ENCODE measurements at places on chromosomes 5 and 9.

DNA sequence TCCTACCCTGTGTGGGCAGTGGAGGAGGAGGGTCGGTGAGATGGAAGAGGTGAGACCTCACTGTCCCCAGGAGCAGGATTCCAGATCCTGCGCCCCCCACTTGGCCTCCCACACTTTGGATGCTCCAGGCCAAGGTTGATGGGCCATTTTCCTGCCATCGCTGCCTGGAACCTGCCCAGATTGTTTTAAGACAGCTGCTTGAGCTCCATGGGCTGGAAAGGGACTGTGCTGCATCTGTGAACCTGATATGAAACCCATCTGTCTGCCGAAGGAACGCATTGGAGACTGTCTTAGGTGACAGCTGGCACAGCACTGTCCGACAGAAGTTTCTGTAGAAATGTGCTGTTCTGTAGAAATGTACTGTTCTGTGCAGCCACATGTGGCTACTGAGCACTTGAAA lies 72.7 kb upstream of the SLC25A48 start:
- no peak for DNase-seq

DNA sequence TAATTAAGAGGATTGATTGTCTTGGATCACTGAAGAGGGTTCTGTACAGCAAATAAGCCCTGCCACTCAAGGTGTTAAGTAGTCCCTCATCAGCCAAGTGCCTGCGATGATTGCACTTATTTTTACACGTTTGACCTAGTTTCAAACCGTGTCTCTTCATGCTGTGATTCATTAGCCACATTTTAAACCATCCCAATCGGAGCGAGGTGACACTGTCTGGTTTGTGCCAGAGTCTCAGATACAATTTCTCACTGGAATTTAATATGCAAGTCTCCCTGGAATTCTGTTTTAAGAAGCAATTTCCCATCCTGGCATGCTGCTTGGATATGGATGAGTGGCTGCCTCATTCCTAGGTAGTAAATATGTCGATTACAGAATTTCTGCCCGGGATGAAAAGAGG lies 1.6 kb downstream of the INSYN2B start:
- no peak for DNase-seq

DNA sequence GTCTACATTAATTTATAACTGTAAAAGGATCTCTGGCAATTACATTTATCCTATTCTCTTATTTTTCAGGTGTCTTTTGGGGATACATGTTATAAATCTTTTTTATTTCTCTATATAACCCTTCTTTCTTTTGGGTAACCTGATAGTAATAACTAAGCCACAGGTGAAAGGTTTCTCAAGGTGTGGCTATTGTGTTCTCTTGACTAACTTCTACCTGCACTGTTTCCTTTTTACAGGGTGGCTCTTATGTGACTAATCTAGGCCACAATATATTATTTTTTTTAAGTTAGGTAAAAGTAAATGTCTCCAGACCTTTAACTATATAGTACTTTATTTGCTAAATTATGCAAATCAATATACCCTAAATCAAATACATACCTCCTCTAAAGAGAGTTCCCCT lies 193.2 kb downstream of the EFNA5 start:
- DNase-seq: no peak

DNA sequence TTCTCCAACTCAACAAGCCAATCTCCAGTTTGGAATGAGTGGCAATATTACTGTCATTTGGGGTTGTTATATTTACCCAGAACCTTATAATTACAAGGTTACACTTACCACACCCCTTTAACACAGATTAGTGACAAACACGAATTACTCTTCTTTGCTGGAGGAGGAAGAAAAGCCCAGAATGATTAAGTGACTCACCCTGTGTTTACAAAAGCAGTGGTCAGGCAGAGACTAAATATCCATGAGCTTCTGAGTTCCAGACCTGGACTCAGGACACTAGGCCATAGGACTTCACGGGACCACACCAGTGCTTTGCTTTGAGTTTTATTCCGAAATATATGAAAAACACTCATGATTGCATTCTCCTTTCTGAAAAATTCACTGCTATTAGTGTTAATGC lies 370.8 kb downstream of the TLE1 start:
- DNase-seq: no peak

GRCh38 chr9:8627976-8628679 lies 828.5 kb upstream of the DMAC1 start:
- DNase-seq: no peak

DNA sequence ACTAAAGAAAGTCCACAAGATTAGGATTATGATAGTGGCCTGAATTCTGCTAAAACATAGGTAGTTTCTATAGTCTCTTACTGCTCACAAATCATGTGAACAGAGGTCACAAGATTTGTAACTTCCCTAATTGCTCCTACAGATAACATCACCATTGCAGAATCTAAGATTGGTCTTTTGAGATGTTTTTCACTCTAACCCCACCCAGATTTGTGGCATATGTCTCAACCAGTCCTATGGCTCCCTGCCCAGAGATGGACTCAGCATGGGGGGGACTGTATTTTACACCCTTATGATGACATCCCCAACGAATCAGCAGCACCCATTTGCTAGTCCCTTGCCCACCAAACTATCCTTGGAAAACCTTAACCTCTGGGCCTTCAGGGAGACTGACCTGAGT lies 1046.2 kb downstream of the CDH12 start:
- no peak for DNase-seq

DNA sequence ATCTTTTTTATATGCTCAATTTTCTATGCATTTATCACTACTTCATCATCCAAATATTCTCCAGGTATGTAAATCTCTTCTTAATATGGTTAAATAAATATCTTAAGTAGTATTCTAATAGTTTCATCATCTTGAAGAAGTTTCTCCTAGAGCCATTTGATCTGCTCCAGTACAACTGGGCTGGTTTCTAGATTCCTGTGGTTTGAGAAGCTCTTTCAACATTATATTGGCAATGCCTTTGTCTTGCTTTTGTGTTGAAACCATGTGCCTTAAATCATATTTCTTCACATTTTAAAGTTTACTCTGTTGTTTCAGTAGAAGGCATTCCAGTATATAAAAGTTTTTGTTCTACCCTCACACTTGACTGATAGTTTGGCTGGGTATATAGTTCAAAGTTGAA lies 27.6 kb downstream of the MBLAC2 start:
- DNase-seq: no peak

- no peak for DNase-seq
Observed at GRCh38 chr9:117825609-117826347, 121.6 kb downstream of the TLR4 start.

DNA sequence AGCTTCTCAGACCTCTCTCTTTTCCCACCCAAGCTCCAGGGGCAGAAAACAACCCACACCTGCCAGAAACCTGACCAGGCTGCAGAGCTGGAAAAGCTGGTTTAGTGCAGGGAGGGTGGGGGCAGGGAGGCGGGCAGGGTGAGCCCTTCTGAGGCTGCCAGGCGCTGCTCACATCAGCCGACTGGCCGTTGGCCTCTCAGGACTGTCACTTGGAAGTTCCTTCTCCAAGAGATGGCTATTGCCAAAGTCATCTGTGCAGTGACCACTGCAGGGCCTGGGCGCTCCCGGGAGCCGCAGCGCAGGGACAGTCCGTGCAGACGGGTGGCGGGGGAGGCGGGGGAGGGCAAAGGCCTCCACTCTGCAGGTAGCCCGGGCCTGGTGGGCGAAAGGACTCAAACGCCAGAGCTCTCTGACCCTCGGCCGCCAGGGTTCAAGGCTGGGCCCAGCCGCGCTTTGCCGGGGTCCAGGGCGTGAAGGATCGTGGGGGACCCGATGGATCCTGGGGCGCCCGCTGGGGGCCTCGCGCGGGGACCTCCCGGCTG lies 205.0 kb upstream of the IER5L start:
- no peak for DNase-seq
